AG08396 (cell line): ENCODE measurements at places on chromosomes 12 and 14.

- DNase-seq = no peak
Observed at GRCh38 chr14:80304125-80304766, 92.9 kb upstream of the DIO2 start.

DNA sequence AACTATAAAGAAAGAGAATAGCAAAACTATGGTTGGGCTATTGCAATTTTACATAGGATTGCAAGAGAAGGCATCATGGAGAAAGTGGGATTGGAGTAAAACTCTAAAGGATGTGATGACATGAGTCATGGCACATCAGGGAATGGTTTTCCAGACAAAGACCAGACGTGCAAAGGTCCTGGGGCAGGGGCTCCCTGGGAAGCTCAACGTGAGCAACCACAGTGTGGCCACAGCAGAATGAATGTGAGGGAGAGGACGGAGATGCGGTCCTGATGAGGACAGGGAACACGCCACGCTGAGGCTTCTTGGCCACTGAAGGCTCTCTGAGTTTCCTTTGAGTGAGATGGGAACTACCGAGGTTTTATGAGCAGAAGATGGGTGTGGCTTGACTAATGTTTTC is 38.2 kb downstream of the FZD10 start:
- DNase-seq = no peak

DNA sequence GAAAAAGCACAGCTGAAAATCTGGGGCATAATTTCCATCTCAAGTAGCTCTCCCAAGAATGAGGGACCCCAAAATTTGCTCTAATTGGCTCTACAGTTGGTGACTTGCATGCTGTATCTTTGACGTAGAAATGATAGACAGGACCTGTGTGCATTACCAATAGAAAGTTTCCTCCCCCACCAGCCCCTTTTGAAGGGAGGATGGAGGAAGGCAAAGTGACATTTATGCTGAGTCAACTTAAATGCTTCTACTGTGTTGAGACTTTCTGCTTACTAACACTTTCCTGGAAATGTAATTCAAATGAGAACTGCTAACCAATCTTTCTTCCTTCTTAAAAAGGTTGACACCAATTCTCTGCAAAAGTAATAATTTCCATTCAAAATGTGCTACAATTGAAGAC is 31.9 kb downstream of the TSPAN8 start:
- no peak for DNase-seq

GRCh38 chr12:26275313-26276131 is 80.1 kb downstream of the SSPN start:
- no peak for DNase-seq

DNA sequence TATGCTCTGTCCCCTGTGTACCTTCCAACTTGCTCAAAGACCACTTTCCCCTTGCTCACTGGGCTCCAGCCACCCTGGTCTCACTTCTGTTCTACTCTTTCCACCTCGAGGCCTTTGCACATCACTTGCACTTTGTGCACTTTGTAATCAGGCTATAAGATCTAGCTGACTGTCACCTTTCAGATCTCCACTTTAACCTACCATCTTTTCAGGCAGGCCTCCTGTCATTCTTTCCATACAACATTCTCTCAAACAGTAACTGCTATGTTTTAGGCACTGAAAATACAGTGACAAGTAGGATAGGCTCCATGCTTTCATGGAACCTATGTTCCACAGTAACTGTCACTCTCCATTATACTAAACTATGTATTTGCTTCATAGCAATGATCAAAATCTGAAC is 14.0 kb downstream of the CPM start:
- DNase-seq = no peak
